ENCODE measurements at places on chromosomes 2 and 18. TPM values are rescaled to one million over a fixed set of nuclear protein-coding genes. Genes with fewer than 3 reads are reported as not detected.
A peak's percentile ranks its signal among the peaks of the same experiment; 100 is the strongest.

- no peaks in the 10 kb centered on the region for H3K36me3 ChIP-seq
- H3K27ac ChIP-seq = no peak overlapping the region
- peaks cover 21% of the 10 kb centered on the region for H3K27me3 ChIP-seq
- no peaks in the 10 kb centered on the region for H3K4me1 ChIP-seq
- H3K4me3 ChIP-seq = no peak overlapping the region
These were observed 44.7 kb downstream of the MC5R start for GRCh38 chr18:13868501-13869271.

GRCh38 chr2:231677632-231678104, 30.7 kb upstream of the PTMA start:
- H3K4me1 ChIP-seq = peaks cover 35% of the 10 kb centered on the region
- no peaks in the 10 kb centered on the region for H3K27me3 ChIP-seq
- H3K36me3 ChIP-seq = no peaks in the 10 kb centered on the region
- peak; percentile 84 for DNase-seq
- H3K27ac ChIP-seq = no peak overlapping the region

- no peak for DNase-seq
- H3K4me3 ChIP-seq = no peak overlapping the region
- H3K27ac ChIP-seq = no peak overlapping the region
- no peaks in the 10 kb centered on the region for H3K4me1 ChIP-seq
These were observed 133.4 kb downstream of the ZNF407 start for GRCh38 chr18:74731097-74731496.

DNA sequence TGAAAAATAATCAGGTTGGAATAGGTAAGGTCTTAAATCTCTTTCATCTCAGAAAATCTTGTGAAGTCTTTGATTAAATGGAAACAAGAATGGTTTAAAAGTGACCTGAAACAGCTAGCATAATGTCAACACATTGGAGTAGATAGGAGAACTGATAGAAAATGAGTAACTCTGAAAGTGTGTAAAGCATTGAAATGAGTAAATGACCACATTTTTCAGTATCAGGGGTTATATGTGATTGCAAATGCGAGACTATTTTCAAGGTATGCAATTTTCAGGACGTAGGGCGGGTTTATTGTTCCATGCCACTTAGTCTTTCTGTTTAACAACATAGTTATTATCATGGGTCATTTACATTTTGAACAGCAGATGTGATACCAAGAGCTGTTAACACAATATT, 1383.2 kb downstream of the LRP1B start:
- DNase-seq = no peak
- H3K4me1 ChIP-seq = no peaks in the 10 kb centered on the region
- no peaks in the 10 kb centered on the region for H3K27me3 ChIP-seq
- no peak overlapping the region for H3K27ac ChIP-seq

GRCh38 chr18:62186774-62187542, at the start of the genes PIGN and RELCH:
Gene PIGN, minus strand, starts transcription at chr18:62187056. Its CDS starts 25,703 bp downstream, at chr18:62161353.
Gene RELCH, plus strand, starts transcription at chr18:62187255. Its CDS starts 251 bp downstream, at chr18:62187506.
- peak; percentile 95 for DNase-seq
- H3K27ac ChIP-seq = peak within 1 kb of the TSS; percentile 87
- peaks cover 27% of the 10 kb centered on the region for H3K4me1 ChIP-seq
- peak within 1 kb of the TSS; percentile 97 for H3K4me3 ChIP-seq
- no peaks in the 10 kb centered on the region for H3K27me3 ChIP-seq
- H3K36me3 ChIP-seq = no peaks in the 10 kb centered on the region

CD302 gene
- 109 TPM for total RNA-seq

TXNDC2 gene
- total RNA-seq = 0.55 TPM

NPHP1 gene
- 4.1 TPM for total RNA-seq

ASPRV1 gene
- 2.1 TPM for total RNA-seq

Measured in upper lobe of right lung (tissue), 1 donor.